Cardiac septum (tissue), 1 donor: ENCODE measurements at places on chromosomes 3 and 15. TPM values are rescaled to one million over a fixed set of nuclear protein-coding genes. Genes with fewer than 3 reads are reported as not detected.

DNA sequence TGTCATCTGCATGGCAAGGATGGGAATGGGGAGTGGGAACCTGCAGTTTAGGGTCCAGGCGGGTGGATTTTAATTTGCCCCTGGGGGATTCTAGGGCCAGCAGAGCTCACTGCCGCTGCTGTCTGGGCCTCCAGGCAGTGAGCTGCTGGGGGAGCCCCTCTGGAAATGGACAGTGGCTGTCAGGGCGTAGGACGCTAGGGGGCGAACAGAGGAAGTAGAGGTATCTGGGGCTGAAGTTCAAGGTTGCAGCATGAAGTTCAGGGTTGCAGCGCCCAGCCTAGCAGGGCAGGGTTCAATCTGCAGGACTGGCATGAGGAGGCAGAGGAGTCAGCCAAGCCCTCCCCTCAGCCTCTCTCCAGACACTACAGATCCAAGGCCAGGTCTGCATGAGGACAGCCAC, 49.5 kb downstream of the APBA2 start:
- peak; percentile 63 for DNase-seq

- peak; percentile 67 for DNase-seq
Measured at GRCh38 chr15:77036537-77037387, 34.1 kb downstream of the TSPAN3 start.

GRCh38 chr15:48940508-48940907, 23.2 kb downstream of the SHC4 start:
- DNase-seq, result no peak

Gene NR1I2
- 0.08 TPM for total RNA-seq

DNA sequence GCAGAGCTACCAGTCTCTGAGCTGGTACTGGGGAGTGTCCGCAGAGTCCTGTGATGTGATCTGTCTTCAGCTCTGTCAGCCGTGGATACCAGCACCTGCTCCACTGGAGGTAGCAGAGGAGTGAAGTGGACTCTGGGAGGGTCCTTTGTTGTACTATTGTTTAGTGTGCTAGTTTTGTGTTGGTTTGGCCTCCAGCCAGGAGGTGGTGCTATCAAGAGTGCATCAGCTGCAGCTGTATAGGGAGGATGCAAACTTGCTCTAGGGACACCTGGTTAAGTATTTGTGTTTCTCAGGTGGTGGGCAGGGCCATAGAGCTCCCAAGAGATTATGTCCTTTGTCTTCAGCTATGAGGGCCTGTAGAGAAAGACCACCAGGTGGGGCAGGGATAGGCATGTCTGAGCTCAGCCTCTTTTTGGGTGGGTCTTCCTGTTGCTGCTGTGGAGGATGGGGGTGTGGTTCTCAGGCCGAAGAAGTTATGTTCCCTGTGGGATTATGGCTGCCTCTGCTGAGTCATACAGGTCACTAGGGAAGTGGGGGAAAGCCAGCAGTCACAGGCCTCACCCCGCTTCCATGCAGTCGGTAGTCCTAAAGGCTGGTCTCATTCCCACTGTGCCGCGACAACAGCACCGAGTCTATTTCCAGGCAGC, 443.2 kb upstream of the TBL1XR1 start:
- DNase-seq, result no peak

Gene PFKFB4
- total RNA-seq, result 1.5 TPM

DNA sequence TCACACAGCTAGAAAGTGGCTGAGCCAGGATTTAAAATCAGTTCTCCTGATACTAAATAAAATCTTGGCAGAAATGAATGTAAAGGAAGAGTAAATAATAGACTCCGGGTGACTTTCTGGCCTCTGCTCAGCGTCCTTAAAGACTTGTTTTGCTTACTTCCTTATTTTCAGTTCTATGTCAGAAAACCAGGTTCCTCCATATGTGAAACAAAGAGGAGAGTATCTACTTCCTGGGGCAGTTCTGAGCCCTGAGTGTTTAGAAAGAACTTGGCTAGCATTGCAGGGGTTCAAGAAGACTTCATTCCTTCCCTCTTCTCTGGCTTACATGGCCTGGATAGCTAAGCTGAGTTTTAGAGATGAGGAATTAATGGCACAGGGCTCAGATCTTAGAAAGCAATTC, 222.8 kb upstream of the TLE3 start:
- DNase-seq, result no peak

Gene TMEM158
- total RNA-seq, result 0.38 TPM

- DNase-seq, result no peak
Measured at GRCh38 chr15:40008061-40008765, 30.8 kb downstream of the SRP14 start.

DNA sequence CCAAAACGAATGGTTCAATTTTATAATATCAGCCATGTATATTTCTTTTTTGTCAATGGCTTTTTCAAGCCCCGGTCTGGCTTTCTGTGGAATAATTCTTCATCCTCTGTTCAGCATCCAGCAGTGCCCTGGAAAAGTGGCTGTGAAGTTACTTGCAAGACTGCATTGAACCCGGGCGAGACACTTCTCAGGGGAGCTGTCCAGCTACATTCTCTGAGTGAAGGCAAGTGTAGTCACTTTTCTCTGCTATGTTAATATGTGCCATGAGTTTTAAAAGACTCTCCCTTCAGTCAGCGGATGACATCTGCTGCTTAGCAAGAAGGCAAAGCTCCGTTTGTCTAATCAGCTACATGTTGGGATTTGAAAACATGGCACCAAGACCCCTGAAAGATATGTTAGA, 81.3 kb upstream of the RGMA start:
- DNase-seq, result no peak

Gene CEMIP
- 0.46 TPM for total RNA-seq
